Mononuclear cell (primary cell): ENCODE measurements at places on chromosomes 7 and 10. TPM values are rescaled to one million over a fixed set of nuclear protein-coding genes. Genes with fewer than 3 reads are reported as not detected.

The SEPHS1 gene
- 14.6 TPM for total RNA-seq

The MYO1G gene
- 180 TPM for total RNA-seq

The OR13A1 gene
- 0.10 TPM for total RNA-seq

The SPDYE18 gene
- 0.21 TPM for total RNA-seq

The HEPACAM2 gene
- total RNA-seq, result not detected

The CXCL12 gene
- total RNA-seq, result under 0.01 TPM

The PKD2L1 gene
- total RNA-seq, result under 0.01 TPM

The SNX10 gene
- 70.1 TPM for total RNA-seq
